ENCODE measurements at places on chromosomes 4 and X. TPM values are rescaled to one million over a fixed set of nuclear protein-coding genes. Genes with fewer than 3 reads are reported as not detected.

DNA sequence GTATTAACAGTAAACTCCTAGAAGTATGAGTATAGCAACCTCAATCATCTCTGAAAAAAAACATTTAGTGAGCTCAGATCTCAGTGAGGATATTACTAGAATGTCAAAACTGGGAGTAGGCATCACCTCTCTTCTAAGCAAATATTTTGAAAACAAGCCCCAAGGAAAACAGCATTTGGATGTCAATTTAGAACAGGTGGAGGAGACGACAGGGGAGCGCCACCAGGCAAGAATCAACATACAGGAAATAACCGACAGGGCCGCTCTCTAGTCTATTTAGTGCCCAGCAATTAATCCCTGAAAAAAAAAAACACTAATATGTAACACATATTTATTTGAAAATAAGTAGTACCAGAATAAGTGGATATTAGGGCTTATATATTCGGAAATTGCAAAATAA lies 940.3 kb upstream of the ADGRL3 start:
- DNase-seq, result no peak

DNA sequence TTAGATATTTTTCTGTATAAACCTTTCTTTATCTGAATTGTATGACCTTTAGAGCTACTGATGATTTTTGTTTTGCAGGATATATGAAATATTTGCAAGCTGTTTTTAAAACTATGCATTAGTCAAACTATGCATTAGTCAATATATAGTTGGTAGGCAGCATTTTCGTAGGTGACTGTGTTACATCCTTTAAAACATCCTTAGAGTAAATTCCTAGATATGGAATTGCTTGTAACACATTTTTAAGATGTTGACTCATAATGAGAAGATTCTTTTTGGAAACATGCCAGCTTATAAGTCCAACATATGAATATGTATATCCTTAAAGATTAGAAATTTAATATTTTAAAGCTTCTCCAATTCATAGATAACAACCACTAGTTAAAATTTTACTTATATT lies 1768.5 kb downstream of the PCDH7 start:
- no peak for DNase-seq

DNA sequence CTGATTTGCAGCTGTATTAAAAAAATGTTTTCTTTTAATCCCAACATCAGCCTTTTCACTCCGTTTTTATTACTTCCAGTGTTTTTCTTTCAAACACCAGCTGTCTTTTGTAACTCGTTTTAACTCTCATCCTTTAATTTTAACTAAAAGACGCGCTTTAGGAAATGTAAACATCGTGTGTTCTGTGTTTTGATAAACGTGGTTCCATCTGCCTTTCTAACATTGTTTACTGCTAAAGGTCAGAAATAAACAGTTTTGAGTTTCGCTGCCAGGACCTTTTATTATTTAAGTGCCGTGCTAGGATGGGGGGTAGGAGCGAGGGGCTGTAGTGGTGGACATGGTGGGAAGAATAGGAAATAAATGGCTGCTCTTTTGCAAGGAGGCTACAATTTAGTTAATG lies 1.5 kb downstream of the N4BP2 start:
- no peak for DNase-seq

GRCh38 chr4:66489783-66490452 lies 819.6 kb upstream of the EPHA5 start:
- DNase-seq, result no peak

Gene RPL39
- total RNA-seq, result 1,069 TPM

Data from left ventricle myocardium superior (tissue), 1 donor.